Effector memory CD8-positive, alpha-beta T cell (primary cell): ENCODE measurements at places on chromosomes 2 and 18.

DNA sequence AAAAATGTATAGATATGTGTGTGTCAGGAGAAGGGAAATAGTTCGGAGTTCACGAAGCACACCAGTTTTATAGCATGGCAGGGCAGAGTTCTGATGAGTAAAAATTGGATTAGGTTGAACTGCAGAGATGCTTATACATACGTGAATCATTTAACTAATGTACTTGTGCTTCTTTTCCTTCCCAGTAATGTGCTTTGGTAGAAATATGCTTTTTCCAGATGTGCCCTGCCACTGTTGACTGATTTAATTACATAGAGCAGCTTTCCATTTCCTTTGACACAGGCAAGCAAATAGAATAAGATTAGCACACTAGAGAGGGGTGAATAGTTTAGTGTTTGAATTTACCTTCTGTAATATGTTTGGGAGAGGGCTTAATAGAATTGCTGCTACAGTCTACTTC lies 28.9 kb upstream of the ARMC9 start:
- H3K27me3 ChIP-seq, result no peaks in the 10 kb centered on the region
- no peak for DNase-seq
- H3K4me1 ChIP-seq, result no peaks in the 10 kb centered on the region
- H3K4me3 ChIP-seq, result no peak overlapping the region

DNA sequence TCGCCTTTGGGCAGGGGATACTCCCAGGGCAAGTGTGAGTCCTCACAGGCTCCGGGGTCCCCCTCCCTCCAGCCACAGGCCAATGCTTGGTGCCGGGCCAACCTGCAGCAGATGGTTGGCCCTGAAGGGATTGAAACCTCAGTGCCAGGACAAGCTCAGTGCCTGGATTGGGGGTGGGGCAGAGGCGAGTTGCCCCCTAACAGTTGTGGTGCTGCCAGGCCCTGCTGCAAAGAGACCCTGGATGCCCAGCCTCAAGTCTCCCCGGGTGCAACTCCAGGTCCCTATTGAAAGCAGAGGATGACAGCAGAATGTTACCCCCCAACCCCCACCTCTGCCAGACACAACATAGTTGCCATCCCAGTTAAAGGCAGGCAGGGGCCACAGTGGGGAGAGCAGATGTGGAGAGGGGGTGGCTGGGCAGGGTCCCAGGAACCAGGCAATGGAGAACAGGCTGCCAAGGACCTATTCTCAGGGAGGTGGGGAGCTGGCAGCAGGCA lies 9.5 kb upstream of the RNF103 start:
- no peak overlapping the region for H3K4me3 ChIP-seq
- no peak for DNase-seq
- no peak overlapping the region for H3K27ac ChIP-seq
- no peaks in the 10 kb centered on the region for H3K4me1 ChIP-seq

- no peak for DNase-seq
- no peaks in the 10 kb centered on the region for H3K4me1 ChIP-seq
- no peak overlapping the region for H3K27ac ChIP-seq
- no peaks in the 10 kb centered on the region for H3K36me3 ChIP-seq
These were observed 92.6 kb upstream of the TSPYL6 start for GRCh38 chr2:54348646-54349045.

GRCh38 chr2:235727891-235728799 lies 234.3 kb downstream of the AGAP1 start:
- no peaks in the 10 kb centered on the region for H3K27me3 ChIP-seq
- H3K4me3 ChIP-seq, result no peak overlapping the region
- no peak overlapping the region for H3K27ac ChIP-seq
- H3K36me3 ChIP-seq, result peaks cover 9% of the 10 kb centered on the region
- DNase-seq, result no peak
- peaks cover 10% of the 10 kb centered on the region for H3K4me1 ChIP-seq

DNA sequence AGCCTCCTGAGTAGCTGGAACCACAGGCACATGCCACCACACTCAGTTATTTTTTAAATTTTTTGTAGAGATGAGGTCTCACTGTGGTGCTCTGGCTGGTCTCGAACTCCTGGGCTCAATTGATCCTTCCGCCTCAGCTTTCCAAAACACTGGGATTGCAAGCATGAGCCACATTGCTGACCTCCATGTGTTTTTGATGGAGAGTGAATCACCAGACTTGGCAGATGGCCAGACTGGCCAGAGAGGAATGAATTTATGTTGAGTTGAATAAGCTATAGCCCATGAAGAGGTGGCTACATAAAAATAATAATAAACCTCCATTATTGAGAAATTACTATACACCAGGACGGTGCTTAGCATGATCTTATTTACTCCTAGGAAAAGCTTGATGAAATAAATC lies 91.5 kb downstream of the MREG start:
- H3K36me3 ChIP-seq, result peaks cover 3% of the 10 kb centered on the region
- H3K4me1 ChIP-seq, result no peaks in the 10 kb centered on the region
- peaks cover 37% of the 10 kb centered on the region for H3K27me3 ChIP-seq
- H3K27ac ChIP-seq, result no peak overlapping the region
- no peak for DNase-seq

- peaks cover 19% of the 10 kb centered on the region for H3K4me1 ChIP-seq
- DNase-seq, result peak; percentile 14
- H3K36me3 ChIP-seq, result peaks cover 14% of the 10 kb centered on the region
- peaks cover 38% of the 10 kb centered on the region for H3K27me3 ChIP-seq
- H3K4me3 ChIP-seq, result peak overlapping the region; percentile 93
- H3K27ac ChIP-seq, result peak overlapping the region; percentile 12
These were observed 705 bp downstream of the EFR3B start for GRCh38 chr2:25042321-25043240.

- no peak for DNase-seq
- no peak overlapping the region for H3K4me3 ChIP-seq
- H3K36me3 ChIP-seq, result no peaks in the 10 kb centered on the region
- no peaks in the 10 kb centered on the region for H3K27me3 ChIP-seq
These were observed 83.7 kb upstream of the GALNT5 start for GRCh38 chr2:157173740-157174184.

DNA sequence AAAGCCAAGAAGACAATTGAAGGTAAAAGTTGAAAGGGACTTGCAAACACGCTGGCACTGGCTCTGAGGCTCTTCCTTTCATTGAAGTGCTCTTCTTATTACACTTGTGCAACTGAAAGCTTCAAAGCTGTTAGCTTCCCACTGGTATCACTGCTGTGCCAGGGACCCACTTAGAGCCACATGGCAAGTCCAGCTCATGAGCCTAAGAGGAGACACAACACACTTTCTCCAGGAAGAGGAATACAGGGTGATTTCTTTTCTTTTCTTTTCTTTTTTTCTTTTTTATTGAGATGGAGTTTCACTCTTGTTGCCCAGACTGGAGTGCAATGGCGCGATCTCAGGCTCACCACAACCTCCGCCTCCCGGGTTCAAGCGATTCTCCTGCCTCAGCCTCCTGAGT lies 218.2 kb downstream of the ATAD2B start:
- no peaks in the 10 kb centered on the region for H3K4me1 ChIP-seq
- no peaks in the 10 kb centered on the region for H3K27me3 ChIP-seq
- H3K27ac ChIP-seq, result no peak overlapping the region
- H3K36me3 ChIP-seq, result peaks cover 13% of the 10 kb centered on the region
- DNase-seq, result no peak
- no peak overlapping the region for H3K4me3 ChIP-seq
